B cell (primary cell): ENCODE measurements at places on chromosomes 4 and X. TPM values are rescaled to one million over a fixed set of nuclear protein-coding genes. Genes with fewer than 3 reads are reported as not detected.

PRDM5 gene
- total RNA-seq = not detected in 2 replicates

ELF4 gene
- 26.3 and 26.5 TPM in 2 replicates for total RNA-seq

RAB39B gene
- 7.8 and 8.8 TPM in 2 replicates for total RNA-seq

GAGE1 gene
- not detected in 2 replicates for total RNA-seq

BMPR1B gene
- total RNA-seq = not detected in 2 replicates

MAP3K15 gene
- total RNA-seq = 0.24 TPM in 1 of 2 replicates, not detected in the other

IL13RA2 gene
- not detected in 2 replicates for total RNA-seq

SSX1 gene
- total RNA-seq = not detected in 2 replicates

SLC4A4 gene
- not detected in 2 replicates for total RNA-seq

SOD3 gene
- not detected in 2 replicates for total RNA-seq

OPN1MW gene
- total RNA-seq = not detected in 2 replicates

DMP1 gene
- total RNA-seq = not detected in 2 replicates

HDAC6 gene
- total RNA-seq = 168 and 170 TPM in 2 replicates

TBC1D9 gene
- total RNA-seq = 235 and 252 TPM in 2 replicates

DMRTC1 gene
- total RNA-seq = 0.34 and 0.66 TPM in 2 replicates

ANK2 gene
- 3.6 and 4.2 TPM in 2 replicates for total RNA-seq

HELT gene
- total RNA-seq = not detected in 2 replicates

RASL11B gene
- 1.2 and 1.3 TPM in 2 replicates for total RNA-seq

FABP2 gene
- total RNA-seq = not detected in 2 replicates

TSPAN6 gene
- total RNA-seq = not detected in 2 replicates

SYTL5 gene
- total RNA-seq = not detected in 2 replicates

UGT2B10 gene
- total RNA-seq = not detected in 2 replicates

CSAG2 gene
- total RNA-seq = not detected in 2 replicates

BANK1 gene
- 354 and 368 TPM in 2 replicates for total RNA-seq

SMIM20 gene
- 14.3 and 20.2 TPM in 2 replicates for total RNA-seq

PCDH10 gene
- total RNA-seq = not detected in 2 replicates

MAGEA6 gene
- not detected in 2 replicates for total RNA-seq

SMIM14 gene
- 43.5 and 56.0 TPM in 2 replicates for total RNA-seq

COX7B2 gene
- not detected in 2 replicates for total RNA-seq

PAGE5 gene
- total RNA-seq = not detected in 2 replicates

MAPK10 gene
- 3.1 and 3.7 TPM in 2 replicates for total RNA-seq

RIPPLY1 gene
- not detected in 2 replicates for total RNA-seq

PNCK gene
- 0.99 TPM in 1 of 2 replicates, not detected in the other for total RNA-seq

PFKFB1 gene
- 0.47 and 0.56 TPM in 2 replicates for total RNA-seq

PASD1 gene
- not detected in 2 replicates for total RNA-seq

CITED1 gene
- not detected in 2 replicates for total RNA-seq

HSD17B13 gene
- total RNA-seq = 0.32 and 0.39 TPM in 2 replicates

MMRN1 gene
- total RNA-seq = 0.22 and 0.49 TPM in 2 replicates

PORCN gene
- 12.8 and 13.0 TPM in 2 replicates for total RNA-seq

GDPD2 gene
- total RNA-seq = not detected in 2 replicates

SPANXD gene
- total RNA-seq = not detected in 2 replicates
